ENCODE measurements at places on chromosomes 2 and 18.

- no peak for DNase-seq
These were observed 49.4 kb downstream of the PLEKHM3 start for GRCh38 chr2:207975921-207976320.

- no peak for DNase-seq
These were observed 52.5 kb downstream of the AQP4 start for GRCh38 chr18:26813043-26813442.

DNA sequence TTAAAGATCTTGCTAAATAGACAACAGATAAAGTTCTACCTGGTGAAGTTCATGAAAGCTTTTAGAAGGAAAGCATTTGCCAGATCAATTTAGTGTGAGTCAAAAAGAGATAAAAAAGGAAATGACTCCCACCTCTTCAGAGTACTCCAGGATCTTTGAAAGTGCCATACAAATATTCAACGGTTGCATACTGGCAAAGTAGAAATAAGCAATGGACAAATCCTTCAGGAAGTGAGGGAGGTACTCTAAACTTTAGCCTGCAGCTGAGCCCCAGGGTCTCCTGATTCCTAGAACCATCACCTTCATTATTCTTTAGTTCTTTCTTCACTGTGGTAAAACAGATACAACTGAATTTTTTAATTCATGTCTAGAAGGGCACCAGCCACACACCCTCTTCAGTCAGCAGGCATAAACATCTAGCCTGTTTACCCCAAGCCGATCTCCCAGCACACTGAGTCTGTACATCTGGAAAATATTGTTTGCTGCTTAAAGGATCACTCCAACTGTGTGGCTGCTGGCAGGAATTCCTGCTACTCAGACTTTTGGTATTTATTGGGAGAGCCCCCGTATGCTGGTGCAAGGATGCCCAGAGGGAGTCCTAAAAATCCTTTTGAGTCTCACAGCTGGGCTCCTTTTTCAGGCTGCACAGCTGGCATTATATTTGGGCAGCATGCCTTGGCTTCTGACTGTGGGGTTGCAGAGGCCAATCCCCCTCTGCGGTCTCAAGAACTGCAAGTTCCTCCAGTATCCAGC, 72.3 kb upstream of the SESTD1 start:
- no peak for DNase-seq

- DNase-seq = no peak
These were observed 108.1 kb upstream of the CREB1 start for GRCh38 chr2:207421671-207422070.

DNA sequence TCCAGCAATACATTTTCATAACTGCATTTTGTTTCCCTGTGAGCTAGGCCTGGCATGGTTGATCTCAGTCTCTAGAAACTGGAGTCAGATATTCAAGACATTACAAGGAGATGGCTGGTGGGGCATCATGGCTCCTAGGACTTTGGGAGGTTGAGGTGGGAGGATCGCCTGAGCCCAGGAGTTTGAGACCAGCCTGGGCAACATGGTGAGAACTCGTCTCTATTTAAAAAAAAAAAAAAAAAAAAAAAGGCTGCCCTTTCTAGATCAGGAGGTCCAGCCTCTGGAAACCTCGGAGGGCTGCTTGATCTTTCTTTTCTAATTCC, 362 bp upstream of the VAMP8 start:
- no peak for DNase-seq

DNA sequence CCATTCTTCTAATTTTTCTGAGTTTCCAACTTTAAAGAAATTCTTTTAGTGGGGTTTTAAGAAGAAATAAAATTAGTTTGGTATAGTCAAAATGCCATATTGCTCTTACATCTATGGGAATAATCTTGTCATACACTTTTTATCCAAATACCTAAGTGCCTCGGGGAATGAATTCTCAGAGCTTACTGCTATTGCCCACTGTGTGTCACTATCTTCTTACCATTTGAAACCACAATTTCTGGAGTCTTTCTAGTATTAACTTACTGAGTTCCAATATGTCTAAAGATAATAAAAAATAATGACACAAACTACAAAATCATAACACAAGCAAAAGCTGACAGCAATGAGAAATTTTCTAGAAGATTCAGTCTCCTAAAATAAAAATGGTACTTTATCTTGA, 23.7 kb upstream of the DNAH6 start:
- no peak for DNase-seq

DNA sequence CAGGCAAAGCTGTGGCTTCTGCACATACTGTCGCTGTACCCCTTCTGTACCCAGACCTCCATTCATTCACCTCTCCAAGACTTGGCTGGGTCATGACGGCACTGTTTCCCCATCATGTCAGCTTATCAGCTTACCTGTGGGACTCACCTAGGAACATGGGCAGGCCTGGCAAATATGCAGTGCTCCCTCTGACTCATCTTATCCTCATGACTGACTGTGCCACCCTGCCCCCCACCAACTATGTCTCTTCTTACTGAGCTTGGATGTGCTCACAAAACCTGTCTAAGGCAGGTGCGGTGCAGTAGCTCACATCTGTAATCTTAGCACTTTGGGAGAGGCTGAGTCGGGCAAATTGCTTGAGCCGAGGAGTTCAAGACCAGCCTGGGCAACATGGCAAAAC, 152.4 kb downstream of the MGAT5 start:
- no peak for DNase-seq

- peak; percentile 98 for DNase-seq
These were observed at the start of gene SEH1L for GRCh38 chr18:12947285-12948049. Gene SEH1L (plus strand): TSS chr18:12948011. CDS start chr18:12948122, 111 bp downstream.

GRCh38 chr2:155309483-155309882, 611.0 kb downstream of the KCNJ3 start:
- DNase-seq = no peak

- no peak for DNase-seq
These were observed 41.4 kb upstream of the ALPP start for GRCh38 chr2:232336981-232337720.

- DNase-seq = no peak
These were observed 22.0 kb upstream of the FZD5 start for GRCh38 chr2:207791579-207792243.

- no peak for DNase-seq
These were observed 131.9 kb upstream of the ID2 start for GRCh38 chr2:8549942-8550341.

- DNase-seq = no peak
These were observed 119.7 kb upstream of the NFATC1 start for GRCh38 chr18:79275992-79276391.

DNA sequence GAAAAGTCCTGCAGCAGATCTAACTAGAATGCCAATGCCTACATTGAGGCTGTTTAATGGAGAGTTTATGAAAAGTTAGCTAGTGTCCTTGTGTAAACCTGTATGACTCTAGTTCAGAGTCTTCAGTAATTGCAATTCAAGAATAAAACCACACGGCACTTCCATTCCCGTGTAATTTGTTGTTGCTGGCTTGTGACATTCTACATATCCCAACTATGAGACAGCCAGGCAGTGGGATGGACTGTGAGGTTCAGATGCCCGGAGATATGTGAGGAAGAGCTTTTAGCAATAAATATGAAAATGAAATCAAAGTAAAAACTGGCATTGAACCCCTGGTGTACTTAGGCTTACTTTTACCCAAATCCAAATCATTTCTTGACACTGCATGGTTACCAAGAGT, 263.4 kb downstream of the NEDD4L start:
- no peak for DNase-seq

DNA sequence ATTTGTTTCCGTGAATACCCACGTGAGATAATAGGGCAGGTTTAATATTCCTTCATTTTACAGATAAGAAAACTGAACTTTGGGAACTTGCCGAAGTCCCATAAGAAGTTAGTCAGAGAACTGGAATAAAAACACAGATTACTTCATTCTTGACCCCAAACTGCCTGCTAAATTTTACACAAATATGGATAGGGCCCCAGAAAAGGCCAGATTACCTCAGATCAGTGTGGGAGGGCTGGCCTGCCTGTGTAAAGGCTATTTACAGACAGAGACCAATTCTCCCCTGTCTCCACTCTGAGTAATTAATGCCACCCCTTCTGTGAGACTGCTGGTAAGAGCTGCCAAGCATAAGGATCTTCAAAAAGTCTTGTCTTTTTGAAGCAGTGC, 139.2 kb downstream of the MGAT5 start:
- DNase-seq = no peak

GRCh38 chr2:148930046-148930775, 55.2 kb downstream of the KIF5C start:
- no peak for DNase-seq

DNA sequence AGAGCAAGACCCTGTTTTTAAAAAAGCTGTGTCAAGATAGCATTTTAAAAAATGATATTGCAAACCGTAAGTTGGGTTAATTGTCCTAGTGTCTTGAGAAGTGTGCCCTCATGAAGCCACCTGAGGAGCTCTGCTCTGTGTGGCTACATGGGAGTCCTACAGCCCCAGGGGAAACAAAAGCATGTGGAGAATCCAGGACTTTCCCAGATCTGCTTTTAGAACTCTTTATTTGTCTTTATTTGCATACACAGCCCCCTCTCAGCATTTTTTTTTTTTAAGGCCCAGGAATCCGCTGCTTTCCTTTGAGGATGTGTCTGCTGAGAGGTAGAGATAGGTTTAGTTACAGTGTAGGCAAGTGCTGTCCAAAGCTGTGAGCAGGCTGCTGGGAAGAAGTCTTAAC, 219.2 kb downstream of the FHOD3 start:
- DNase-seq = no peak

GRCh38 chr2:85057226-85057962, 75.8 kb upstream of the TCF7L1 start:
- no peak for DNase-seq

- no peak for DNase-seq
These were observed 127.2 kb downstream of the FAM161A start for GRCh38 chr2:61726456-61727209.

- DNase-seq = no peak
These were observed 105.5 kb downstream of the ARL6IP6 start for GRCh38 chr2:152823905-152824304.

GRCh38 chr18:35073186-35074105, 32.2 kb downstream of the MAPRE2 start:
- DNase-seq = no peak

- no peak for DNase-seq
These were observed 124.9 kb downstream of the DAW1 start for GRCh38 chr2:227996366-227996765.

DNA sequence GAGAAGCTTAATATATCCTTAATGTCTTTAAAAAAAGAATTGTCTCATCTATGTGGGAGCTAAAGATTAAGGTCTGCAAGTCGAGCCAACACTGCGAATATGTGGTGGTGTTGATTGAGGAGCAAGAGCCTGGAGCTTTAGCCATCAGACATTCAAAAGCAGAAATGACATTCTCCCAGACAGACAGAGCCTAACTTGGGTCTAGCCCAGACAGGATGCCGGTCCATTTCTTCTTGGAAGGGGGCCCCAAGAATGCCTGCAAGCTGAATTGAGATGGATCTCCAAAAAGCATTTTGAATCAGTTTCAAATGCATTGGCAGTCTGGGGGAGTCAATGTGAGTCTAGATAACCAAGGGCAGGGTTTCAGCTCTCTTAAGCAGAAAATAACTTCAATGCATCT, 30.1 kb upstream of the EML4 start:
- no peak for DNase-seq

DNA sequence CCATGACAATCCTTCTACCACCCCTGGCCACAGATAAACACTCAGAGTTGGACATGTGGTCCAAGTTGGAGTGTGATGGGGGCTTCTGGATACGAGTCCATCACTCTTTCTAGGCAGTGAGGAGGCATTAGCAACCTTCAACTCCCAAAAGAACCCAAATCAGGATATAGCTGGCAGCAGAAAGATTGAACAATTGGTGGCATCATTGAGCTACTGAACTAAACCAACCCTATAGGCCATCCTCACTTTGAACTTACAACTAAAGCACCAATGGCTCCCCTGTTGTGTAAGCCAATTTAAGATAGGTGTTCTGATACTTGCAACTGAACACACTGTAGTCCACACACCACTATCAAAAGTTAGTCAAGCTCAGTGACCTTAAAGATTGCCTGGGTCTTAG, 24.0 kb upstream of the MARCO start:
- DNase-seq = no peak

DNA sequence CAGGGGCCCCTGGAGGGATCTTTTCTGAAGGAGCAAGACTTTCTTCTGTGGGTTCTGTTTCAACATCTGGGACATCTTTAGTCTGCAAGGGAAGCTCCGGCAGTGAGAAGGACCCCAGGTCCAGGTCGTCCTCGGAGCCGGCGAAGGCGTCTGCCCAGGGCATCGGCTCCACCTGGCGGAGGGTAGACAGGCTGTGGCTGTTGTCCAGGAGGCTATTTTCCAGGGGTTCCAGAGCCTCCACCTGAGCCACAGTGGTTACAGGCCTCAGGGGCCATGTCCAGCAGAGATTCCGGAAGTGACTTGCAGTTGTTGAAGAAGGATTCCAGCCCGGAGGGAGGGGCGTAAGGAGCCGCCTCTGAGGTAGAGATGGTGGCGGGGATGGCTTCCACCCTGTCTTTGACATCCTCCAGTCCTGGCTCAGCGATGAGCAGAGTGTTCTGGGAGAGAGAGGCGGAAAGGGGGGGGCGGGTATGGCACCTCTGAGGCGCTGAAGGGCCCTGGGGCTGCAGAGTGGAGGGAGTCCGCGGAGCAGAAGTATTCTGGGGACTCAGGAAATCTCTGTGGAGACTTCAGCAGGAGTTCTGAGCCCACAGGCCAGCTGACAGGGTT, 891.3 kb upstream of the LRRTM1 start:
- DNase-seq = no peak

DNA sequence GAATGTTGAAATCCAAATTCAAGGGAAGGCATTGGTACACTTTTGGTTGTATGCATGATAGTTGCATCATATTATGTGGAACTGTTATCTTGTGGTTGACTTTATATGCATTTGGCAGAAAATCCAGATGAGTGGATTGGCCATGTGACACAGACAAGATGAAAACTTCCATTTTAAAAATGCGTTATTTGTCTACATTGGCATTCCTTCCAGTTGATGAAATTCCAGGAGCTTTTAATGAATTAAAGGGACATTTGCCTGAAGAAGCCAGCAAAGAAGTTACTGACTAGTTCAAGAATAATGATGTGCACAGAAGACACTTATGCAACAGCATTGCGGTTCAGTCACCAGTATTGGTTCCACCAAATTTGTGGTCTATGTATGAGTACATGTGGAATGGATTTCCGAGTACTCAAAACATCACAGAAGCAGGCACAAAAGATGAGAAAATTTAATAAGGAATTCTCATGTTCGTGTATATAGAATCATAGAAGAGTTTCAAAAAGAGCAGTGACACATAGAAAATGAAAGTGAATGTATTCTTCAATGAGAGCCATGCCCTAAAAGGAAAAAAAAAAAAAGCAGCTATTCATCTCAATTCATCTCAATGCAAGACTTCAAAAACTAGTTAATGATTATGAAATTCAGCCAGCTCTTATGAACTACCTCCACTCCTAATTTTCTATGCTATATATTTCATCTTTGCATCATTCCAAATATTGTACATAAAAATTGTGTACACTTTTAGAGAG, 232.1 kb downstream of the RBM43 start:
- no peak for DNase-seq
